ENCODE measurements at places on chromosomes 7 and 10.
A peak's percentile ranks its signal among the peaks of the same experiment; 100 is the strongest.

DNA sequence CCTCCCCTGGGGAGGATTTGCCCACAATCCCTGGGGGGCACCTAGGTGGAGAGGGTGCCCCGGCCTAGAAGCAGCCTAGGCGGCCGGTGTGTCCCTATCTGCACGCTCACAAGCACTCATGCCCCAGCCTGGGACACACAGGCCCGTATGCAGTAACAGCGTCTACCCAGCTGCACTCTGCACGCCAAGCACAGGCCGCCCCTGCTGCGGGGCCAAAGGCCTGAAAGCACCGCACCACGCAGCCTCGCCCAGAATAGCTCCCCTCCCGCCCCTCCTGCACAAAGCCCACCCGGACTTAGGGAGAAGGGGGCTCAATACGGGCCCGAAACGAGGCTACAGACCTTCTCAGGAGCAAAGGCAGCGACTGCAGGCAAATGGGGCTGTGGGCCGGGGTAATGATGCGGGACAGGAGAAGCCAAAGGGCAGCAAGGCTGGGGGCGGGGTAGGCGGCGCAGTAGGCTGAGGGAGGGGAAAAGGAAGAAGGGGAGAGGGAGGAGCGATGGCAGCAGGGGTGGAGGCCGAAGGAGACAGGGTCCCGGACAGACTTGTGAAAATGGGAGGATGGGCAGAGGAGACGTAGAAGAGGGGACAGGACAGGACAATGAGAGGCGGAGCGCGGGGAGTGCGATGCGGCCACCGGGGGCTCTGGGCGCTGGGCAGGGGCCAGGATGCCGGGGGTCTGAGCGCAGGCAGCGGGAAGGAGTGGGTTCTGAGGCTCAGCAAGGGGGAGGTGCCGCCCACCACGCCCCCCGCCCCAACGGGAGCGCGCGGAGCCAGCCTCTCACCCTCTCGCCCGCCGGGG is 544 bp downstream of the GPRIN2 start:
- DNase-seq = peak; percentile 90

DNA sequence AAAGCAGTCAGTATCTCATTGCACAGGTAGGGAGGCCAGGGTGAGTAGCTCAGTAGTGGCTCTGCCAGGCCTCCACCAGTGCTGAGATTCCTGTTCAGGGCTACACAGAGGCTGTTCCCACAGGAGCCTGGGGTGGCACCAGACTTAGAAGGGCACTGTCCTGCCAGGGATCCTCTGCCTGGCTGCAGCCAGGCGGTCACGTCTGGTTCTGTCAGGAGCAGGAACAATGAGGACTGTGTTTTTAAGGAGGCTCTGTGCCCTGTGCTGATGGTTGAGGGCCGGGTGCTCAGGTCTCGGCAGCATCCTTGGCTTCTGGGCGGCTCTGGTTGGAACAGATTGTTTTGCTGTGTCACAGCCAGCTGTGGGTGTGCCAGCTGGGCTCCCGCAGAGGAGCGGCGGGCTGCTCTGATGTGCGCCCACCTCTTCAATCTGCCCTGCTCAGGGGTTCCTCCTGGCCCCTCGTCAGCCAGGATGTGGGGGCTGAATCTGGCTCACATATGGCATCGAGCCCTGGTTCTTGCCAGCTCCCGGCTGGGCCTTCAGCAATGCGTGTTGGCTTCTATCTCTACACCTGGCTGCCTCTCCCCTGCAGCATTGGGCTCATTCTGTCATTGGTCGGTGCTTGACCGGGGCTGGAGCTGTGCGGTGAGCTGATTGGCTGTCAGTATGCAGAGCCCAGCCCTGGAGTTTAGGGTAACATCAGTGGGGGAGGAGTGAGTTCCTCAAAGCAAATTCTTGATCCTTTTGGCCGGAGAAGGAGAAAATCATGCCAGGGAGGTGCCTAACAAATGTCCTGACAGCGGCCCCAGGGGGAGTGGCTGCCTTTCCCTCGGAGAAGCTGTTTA is 41.2 kb downstream of the TACR2 start:
- peak; percentile 44 for DNase-seq

GRCh38 chr10:50325449-50326171 is 74.3 kb upstream of the ASAH2 start:
- DNase-seq = no peak

- no peak for DNase-seq
Observed at GRCh38 chr7:36209814-36210183, 56.7 kb downstream of the EEPD1 start.

DNA sequence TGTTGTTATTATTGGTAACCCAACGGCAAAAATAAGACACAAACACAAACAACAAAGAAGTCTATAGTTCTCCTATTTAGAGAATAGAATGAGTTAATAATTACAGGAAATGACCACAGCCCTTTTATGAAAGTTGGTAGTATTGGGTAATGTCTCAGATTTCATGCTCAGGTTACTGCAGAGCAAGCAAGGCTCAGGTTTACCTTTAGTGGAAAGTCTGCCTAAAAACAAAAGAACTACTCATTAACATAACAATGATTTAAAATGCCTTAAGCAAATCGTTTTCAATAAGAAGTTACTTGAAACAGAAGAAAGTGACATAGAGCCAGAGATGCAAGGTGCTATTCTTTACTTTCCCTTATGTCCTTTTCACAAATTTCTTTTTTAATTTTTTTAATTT is 441.2 kb downstream of the PLXDC2 start:
- no peak for DNase-seq

DNA sequence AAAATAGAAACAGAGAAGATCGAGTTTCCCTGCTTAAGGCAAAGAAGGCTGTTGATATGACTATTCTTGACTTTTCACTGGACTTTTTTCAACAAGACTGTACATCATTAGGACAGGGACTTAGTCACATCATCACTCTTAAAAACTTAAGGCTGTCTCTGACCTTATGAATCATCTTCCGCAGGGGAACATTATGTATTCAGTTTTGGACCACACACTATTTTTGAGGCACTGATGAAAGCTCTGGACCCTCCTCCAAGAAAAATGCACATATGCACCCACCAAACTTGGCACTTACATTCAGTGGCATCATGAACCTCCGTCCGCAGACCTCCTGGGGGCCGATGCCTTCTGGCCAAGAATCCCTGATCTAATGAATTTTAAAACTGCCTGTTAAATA is 96.4 kb downstream of the CALD1 start:
- DNase-seq = no peak

Data from right kidney (tissue), 9 donors.